ENCODE measurements at places on chromosomes 16 and 17. TPM values are rescaled to one million over a fixed set of nuclear protein-coding genes. Genes with fewer than 3 reads are reported as not detected.

GRCh38 chr16:21600031-21600773 is 825 bp downstream of the METTL9 start:
- peak overlapping the region; percentile 92 for H3K27ac ChIP-seq
- peak overlapping the region; percentile 83 for H3K4me3 ChIP-seq
- H3K27me3 ChIP-seq, result no peaks in the 10 kb centered on the region
- peak; percentile 64 for DNase-seq
- peaks cover 21% of the 10 kb centered on the region for H3K4me1 ChIP-seq

DNA sequence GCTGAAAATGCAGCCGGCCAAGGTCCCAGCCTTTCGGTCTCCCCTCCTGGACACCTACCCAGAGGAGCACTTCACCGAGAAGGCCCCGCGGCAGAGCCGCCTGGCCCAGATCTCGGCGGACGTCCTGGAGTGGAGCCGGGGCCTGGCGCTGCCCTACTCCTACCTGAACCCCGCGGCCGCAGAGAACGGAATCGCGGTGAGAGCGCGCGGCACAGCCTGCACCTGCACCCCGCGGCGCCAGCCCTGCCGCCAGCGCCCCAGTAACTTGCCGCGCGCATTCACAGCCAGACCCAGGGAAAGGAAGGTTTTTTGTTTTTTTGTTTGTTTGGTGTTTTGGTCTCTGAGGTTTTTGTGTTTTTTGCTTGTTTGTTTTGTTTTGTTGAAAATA is 15.2 kb downstream of the ALOX12B start:
- DNase-seq, result no peak
- H3K4me1 ChIP-seq, result peaks cover 21% of the 10 kb centered on the region
- no peak overlapping the region for H3K4me3 ChIP-seq
- no peaks in the 10 kb centered on the region for H3K36me3 ChIP-seq

GRCh38 chr17:58052407-58052806 is 30.8 kb upstream of the DYNLL2 start:
- DNase-seq, result no peak
- H3K4me3 ChIP-seq, result no peak overlapping the region
- H3K27me3 ChIP-seq, result peaks cover 57% of the 10 kb centered on the region

- peak; percentile 36 for DNase-seq
- no peaks in the 10 kb centered on the region for H3K36me3 ChIP-seq
- no peaks in the 10 kb centered on the region for H3K27me3 ChIP-seq
- no peak overlapping the region for H3K4me3 ChIP-seq
- no peaks in the 10 kb centered on the region for H3K4me1 ChIP-seq
- H3K27ac ChIP-seq, result no peak overlapping the region
These were observed 68.8 kb downstream of the CEP112 start for GRCh38 chr17:66123163-66123562.

- H3K36me3 ChIP-seq, result no peaks in the 10 kb centered on the region
- peaks cover 6% of the 10 kb centered on the region for H3K4me1 ChIP-seq
- no peak overlapping the region for H3K4me3 ChIP-seq
- DNase-seq, result no peak
These were observed 1377.6 kb downstream of the CDH11 start for GRCh38 chr16:63744077-63744874.

- H3K4me1 ChIP-seq, result peaks cover 27% of the 10 kb centered on the region
- no peaks in the 10 kb centered on the region for H3K36me3 ChIP-seq
- peaks cover 8% of the 10 kb centered on the region for H3K27me3 ChIP-seq
- no peak overlapping the region for H3K27ac ChIP-seq
- no peak overlapping the region for H3K4me3 ChIP-seq
These were observed 64.9 kb downstream of the CDYL2 start for GRCh38 chr16:80739523-80739922.

- no peaks in the 10 kb centered on the region for H3K27me3 ChIP-seq
- H3K36me3 ChIP-seq, result no peaks in the 10 kb centered on the region
- no peak overlapping the region for H3K4me3 ChIP-seq
- H3K4me1 ChIP-seq, result no peaks in the 10 kb centered on the region
These were observed 104.3 kb downstream of the ADAMTS18 start for GRCh38 chr16:77330332-77331042.

DNA sequence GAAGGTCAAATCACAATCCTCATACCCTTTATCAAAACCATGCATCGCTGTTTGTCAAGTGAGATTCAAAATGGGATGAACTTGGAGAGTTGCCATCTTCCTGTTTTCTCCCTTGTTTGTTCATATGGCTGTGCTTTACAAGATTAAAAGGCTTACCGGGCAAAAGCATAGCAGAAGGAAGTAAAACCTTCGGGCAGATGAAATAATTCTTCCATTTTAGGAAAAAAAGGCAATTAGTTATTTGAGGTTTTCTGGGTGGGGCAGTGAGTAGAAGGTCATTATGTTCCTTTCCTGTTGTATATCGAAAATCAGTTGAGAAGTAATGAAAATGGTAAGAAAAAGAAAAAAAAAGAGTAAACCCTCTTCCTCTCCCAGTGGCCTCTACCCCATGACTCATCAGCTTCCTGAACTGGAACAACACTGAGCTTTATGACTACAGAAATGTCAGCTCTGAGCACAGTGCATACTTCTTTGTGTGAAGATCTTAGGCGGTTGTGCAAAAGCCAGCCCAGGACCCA is 369.2 kb downstream of the CDH13 start:
- no peaks in the 10 kb centered on the region for H3K36me3 ChIP-seq
- no peak overlapping the region for H3K4me3 ChIP-seq
- DNase-seq, result peak; percentile 78
- H3K27ac ChIP-seq, result no peak overlapping the region

GRCh38 chr16:78576941-78577340 is 477.5 kb downstream of the WWOX start:
- peaks cover 9% of the 10 kb centered on the region for H3K4me1 ChIP-seq
- no peak overlapping the region for H3K4me3 ChIP-seq
- peak; percentile 53 for DNase-seq
- no peaks in the 10 kb centered on the region for H3K27me3 ChIP-seq

DNA sequence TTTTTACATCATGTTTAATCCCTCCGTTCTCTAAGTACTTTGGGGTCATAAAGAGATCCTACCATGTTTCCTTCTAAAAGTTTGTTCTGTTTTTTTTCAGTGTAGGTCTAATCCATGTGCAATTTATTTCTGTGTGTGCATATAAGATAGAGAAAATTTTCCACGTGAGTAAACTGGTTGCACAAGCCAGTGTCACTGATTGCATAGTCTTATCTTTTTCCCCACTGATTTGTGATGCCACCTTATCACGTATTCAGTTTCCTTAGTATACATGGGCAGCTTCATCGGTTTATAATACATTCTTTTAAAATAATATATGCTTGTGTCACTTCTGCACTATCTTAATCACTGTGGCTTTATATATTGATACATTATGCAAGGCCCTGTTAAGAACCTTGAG is 49.2 kb downstream of the MRTFB start:
- no peaks in the 10 kb centered on the region for H3K27me3 ChIP-seq
- no peak for DNase-seq
- peaks cover 7% of the 10 kb centered on the region for H3K36me3 ChIP-seq
- no peaks in the 10 kb centered on the region for H3K4me1 ChIP-seq
- peak overlapping the region; percentile 6 for H3K27ac ChIP-seq
- H3K4me3 ChIP-seq, result no peak overlapping the region

GRCh38 chr17:77287432-77288068 is 146.8 kb downstream of the SEC14L1 start:
- H3K4me3 ChIP-seq, result peak overlapping the region; percentile 75
- H3K4me1 ChIP-seq, result peaks cover 53% of the 10 kb centered on the region

GRCh38 chr17:37488009-37488604 is 1.6 kb upstream of the DUSP14 start:
- peaks cover 5% of the 10 kb centered on the region for H3K36me3 ChIP-seq
- no peaks in the 10 kb centered on the region for H3K27me3 ChIP-seq
- DNase-seq, result peak; percentile 88

DNA sequence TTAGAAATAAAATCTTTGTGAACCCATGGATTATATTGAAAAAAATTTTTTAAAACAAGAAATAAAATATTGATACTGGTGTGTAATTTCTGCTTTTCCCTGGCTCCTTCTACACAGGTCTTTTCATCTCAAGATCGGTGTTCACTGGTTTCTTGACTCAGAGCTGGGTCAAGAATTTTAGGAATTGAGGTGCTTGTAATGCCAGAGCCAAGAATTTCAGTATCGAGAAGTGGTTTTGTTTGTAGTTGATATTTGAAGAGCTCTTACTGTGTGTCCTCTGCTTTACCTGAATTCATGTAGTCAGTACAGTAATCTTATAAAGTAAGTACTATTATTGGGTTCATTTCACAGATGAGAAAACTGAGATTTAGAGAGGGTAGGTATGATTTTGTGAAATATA is 7.3 kb downstream of the WWP2 start:
- H3K27ac ChIP-seq, result no peak overlapping the region
- H3K36me3 ChIP-seq, result peaks cover 10% of the 10 kb centered on the region
- peaks cover 5% of the 10 kb centered on the region for H3K4me1 ChIP-seq
- H3K4me3 ChIP-seq, result no peak overlapping the region

KRT9 gene
- total RNA-seq, result 0.21 TPM

AGRP gene
- not detected for total RNA-seq

SLC5A10 gene
- 0.16 TPM for total RNA-seq

C1QL1 gene
- total RNA-seq, result 0.96 TPM

ZNF423 gene
- total RNA-seq, result not detected

KRTAP4-3 gene
- total RNA-seq, result not detected

AKAP1 gene
- 19.6 TPM for total RNA-seq

Measured in MCF 10A (cell line).